T-cell (primary cell): ENCODE measurements at places on chromosomes 3 and 15. TPM values are rescaled to one million over a fixed set of nuclear protein-coding genes. Genes with fewer than 3 reads are reported as not detected.

- no peaks in the 10 kb centered on the region for H3K36me3 ChIP-seq
- DNase-seq: no peak
- no peaks in the 10 kb centered on the region for H3K4me1 ChIP-seq
- no peaks in the 10 kb centered on the region for H3K27me3 ChIP-seq
Measured at GRCh38 chr3:107455621-107456020, 67.1 kb upstream of the BBX start.

- DNase-seq: no peak
- no peak overlapping the region for H3K27ac ChIP-seq
- peaks cover 40% of the 10 kb centered on the region for H3K4me1 ChIP-seq
- no peak overlapping the region for H3K4me3 ChIP-seq
- no peaks in the 10 kb centered on the region for H3K36me3 ChIP-seq
Measured at GRCh38 chr15:100108846-100109245, 232.9 kb downstream of the ADAMTS17 start.

DNA sequence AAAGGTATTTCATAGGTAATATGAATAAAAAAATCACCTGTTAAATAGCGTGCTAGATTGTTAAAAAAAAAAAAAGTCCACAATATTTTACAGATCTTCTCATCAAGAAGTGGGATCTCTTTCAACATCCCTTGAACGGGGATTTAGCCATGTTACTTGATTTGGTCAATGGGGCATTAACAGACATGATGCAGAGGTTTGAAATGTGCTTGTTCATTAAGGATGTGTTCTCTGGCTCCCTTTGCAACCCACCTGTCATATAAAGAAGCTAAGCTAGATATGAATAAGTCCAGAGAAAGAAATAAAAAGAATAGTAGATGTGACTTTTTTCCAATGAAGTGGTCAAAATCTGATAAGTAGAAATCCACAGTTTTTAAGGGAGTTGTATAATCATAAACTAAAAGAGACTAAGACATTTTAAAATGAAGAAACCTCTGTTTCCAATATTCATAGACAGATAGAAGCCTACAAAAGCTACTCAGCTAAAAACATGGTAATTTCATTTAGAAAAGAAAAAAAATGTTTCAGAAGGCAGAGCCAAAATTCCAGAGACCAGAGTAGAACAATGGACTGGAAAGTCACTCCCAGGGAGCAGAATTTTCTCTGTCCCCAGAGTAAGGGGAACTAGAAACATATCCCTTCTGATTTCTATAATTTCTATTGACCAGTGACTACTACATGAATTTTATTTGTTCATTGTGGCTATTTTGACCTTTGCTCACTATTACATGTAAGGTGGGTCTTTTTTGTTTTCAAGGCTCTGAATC, 79.2 kb downstream of the PLSCR2 start:
- H3K4me1 ChIP-seq: no peaks in the 10 kb centered on the region
- no peaks in the 10 kb centered on the region for H3K27me3 ChIP-seq
- no peaks in the 10 kb centered on the region for H3K36me3 ChIP-seq
- no peak overlapping the region for H3K27ac ChIP-seq
- DNase-seq: no peak

GRCh38 chr15:57031082-57031481, 112.6 kb downstream of the TCF12 start:
- no peak overlapping the region for H3K27ac ChIP-seq
- H3K36me3 ChIP-seq: no peaks in the 10 kb centered on the region
- no peaks in the 10 kb centered on the region for H3K27me3 ChIP-seq
- DNase-seq: no peak

GRCh38 chr3:29324180-29324651, 43.3 kb downstream of the RBMS3 start:
- no peaks in the 10 kb centered on the region for H3K27me3 ChIP-seq
- no peak overlapping the region for H3K27ac ChIP-seq
- H3K36me3 ChIP-seq: no peaks in the 10 kb centered on the region
- no peak for DNase-seq
- no peaks in the 10 kb centered on the region for H3K4me1 ChIP-seq

DNA sequence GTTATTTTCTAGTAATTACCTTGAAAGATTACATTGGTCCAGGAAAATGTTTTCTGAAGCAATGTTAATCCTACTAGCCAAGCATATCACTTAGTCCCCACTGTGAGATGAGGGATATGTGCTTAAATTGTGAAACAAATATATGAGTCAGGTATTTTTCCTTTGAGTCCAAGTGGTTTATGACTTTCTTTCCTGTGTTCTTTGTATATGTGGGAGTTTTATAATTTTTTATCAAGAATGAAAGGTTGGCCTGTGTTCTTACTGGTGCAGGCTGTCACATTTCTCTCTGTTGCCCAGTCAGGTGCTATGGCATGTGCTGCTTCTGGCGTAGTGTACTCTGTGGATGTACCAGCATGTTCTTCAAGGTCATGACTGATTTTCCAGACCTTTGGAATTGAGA, 147.4 kb downstream of the CMSS1 start:
- no peak for DNase-seq
- H3K4me1 ChIP-seq: peaks cover 4% of the 10 kb centered on the region
- no peak overlapping the region for H3K27ac ChIP-seq
- H3K4me3 ChIP-seq: no peak overlapping the region
- no peaks in the 10 kb centered on the region for H3K27me3 ChIP-seq
- no peaks in the 10 kb centered on the region for H3K36me3 ChIP-seq

DNA sequence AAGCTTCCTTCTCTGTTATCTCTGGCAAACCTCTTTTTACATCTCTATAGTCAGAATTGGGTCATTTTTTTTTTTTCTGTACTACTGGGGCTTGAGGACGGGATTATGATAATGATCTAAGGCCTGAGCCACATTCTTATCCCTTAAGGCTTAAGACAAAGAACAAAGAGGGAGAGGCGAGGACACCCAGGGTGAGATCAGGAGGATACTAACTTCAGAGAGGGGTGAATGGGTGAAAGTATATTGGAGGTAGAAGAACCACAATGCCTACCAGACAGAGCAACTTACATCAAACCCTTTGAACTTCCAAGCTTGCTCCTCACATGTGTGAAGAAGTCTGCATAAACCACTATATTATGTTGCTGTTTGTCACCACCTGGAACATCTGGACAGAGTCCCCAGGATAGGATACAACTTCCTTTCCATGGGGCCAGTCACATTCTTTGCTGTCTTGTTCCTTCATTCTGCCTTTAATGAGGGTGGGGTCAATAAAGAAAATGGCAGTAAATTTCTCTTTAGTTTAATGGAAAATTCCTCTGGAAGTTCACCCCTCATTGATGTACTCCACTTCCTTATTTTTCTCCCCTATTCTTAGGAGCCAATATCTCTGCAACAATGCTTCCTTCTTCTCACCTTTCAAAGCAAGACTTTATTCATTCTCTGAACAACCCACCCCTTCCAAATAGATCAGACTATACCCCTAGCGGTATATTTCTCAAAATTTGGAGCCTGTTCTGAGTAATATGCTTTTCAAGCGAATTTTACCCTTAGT, 9.1 kb upstream of the PDCD6IP start:
- peaks cover 4% of the 10 kb centered on the region for H3K4me1 ChIP-seq
- peaks cover 9% of the 10 kb centered on the region for H3K27me3 ChIP-seq
- no peak for DNase-seq
- no peak overlapping the region for H3K4me3 ChIP-seq
- no peak overlapping the region for H3K27ac ChIP-seq

SH2D7 gene
- not detected for total RNA-seq
